ENCODE measurements at places on chromosomes 1 and 21.

GRCh38 chr1:178057912-178058534 lies 35.9 kb upstream of the RASAL2 start:
- peak; percentile 76 for DNase-seq

GRCh38 chr1:83832194-83832593 lies 166.7 kb downstream of the TTLL7 start:
- DNase-seq = no peak

DNA sequence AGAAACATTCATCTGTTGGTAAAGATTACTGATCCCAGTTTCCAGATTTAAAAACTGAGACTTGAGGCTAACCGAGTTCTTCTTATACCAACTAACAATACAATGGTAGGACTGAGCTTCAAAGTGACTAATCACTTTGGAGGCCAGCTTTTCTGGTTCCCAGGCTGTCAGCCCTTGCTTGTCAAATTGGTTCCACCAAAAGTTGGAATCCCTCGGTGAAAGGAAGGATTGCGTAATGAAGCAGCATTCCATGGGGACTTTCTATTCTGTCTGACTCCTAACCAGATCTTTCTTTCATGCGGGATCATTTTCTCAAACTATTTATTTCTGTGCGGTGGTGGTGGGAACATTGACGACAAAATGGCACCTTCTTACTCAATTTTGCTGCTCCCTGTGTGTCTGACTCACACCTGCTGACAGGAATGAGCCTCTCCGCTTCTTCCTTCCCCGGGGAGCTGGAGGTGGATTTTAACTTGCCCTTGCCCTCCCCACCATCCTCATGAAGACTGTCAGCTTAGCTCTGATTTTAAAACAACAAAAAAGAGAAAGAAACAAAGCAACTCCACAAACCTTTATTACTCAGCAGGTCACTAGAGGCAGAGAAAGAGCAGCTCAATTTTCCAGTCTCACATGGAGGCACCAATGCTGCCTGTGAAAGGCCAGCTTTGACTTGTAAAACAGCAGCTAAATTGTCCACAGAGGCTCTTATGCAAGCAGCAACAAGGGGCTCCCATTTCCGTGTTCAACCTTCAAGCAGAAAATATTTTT lies 32.9 kb upstream of the RASAL2 start:
- DNase-seq = peak; percentile 82

- DNase-seq = no peak
Measured at GRCh38 chr21:35153671-35154070, 104.6 kb upstream of the RUNX1 start.

- DNase-seq = peak; percentile 96
Measured at GRCh38 chr1:177209357-177209756, 38.6 kb downstream of the BRINP2 start.

- DNase-seq = peak; percentile 8
Measured at GRCh38 chr21:27631471-27631870, 664.6 kb upstream of the ADAMTS5 start.

GRCh38 chr1:159707472-159708260 lies 6.7 kb downstream of the CRP start:
- no peak for DNase-seq

DNA sequence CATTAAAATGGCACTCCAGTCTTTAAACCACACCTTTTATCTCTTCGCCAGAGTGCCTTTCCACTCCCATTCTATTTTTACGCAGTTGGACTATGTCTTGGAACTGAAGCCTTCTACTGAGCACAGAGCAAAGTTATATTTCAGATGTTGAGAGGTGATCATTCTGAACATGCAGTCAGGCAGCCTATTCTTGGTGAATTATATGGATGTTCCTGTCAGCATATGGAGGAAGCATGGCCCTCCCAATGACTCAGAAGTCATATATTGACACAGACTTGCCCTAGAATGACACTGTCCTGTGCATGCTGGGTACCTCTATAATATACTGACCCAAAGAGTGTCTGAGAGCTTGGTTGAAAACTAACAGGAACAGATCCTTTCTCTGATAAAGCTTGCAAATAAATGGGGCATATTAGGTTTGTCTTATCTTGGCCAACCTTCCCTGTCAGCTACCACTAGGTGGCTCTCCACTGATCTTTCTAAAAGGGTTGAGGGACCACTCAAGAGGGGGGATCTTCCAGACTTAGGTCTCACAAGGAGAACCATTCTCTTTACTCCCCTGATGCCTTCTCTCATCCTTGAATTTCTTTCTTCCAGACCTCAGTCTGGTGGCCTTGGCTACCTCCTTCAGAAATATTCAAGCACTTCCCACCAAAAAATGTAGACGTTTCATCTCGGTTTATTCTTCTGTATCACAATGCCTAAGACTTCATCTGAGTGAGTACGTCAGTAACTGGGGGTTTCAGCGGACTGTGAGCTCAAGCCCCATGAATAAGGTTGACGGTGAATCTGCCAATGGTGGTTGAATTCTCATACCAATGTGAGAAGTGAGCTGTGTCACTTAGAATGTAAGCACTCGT lies 11.8 kb upstream of the ALG14 start:
- DNase-seq = no peak

- DNase-seq = no peak
Measured at GRCh38 chr1:203056516-203056915, 29.3 kb downstream of the MYOG start.

DNA sequence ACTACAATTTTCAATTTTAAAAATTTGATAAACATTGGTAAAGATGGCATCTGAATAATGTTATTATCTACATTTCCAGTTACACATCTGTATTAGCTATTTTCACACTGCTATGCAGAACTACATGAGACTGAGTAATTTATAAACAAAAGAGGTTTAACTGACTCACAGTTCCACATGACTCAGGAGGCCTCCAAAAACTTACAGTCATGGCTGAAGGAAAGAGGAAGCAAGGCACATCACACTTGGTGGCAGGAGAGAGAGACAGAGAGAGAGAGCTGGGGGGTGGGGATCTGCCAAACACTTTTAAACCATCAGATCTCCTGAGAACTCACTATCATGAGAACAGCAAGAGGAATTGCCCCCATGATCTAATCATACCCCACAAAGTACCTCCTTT lies 850.0 kb downstream of the LTN1 start:
- peak; percentile 40 for DNase-seq

DNA sequence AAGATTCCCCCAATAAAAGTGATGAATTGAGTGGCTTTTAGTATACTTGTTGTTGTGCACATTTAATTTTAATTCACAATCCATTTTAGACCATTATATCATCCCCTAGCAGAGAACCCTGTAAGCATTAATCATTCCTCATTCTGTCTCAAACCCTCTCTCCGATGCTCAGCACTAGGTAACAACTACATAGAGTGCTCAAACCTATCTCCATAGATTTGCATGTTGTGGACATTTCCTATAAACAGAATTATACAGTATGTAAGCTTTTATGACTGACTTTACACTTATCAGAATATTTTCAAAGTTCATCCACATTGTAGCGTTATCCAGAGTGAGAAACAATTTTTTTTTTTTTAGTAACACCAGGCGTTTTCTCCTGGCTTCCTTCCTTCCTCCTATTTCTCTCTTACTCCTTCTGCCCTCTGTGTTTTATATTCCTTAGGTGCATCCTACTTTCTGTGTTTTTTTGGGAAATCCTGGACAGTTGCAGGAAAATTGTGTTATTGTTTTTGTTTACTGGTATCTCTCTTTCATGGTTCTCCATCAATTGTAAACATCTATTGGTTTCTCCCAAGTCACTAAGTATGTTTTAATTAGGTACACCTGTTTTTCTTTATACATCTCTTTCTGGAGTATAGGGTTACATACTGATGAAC lies 1528.0 kb upstream of the TPTE start:
- no peak for DNase-seq

- no peak for DNase-seq
Measured at GRCh38 chr1:245671966-245672767, 517.4 kb downstream of the KIF26B start.

GRCh38 chr1:197659171-197659570 lies 116.1 kb downstream of the DENND1B start:
- no peak for DNase-seq

DNA sequence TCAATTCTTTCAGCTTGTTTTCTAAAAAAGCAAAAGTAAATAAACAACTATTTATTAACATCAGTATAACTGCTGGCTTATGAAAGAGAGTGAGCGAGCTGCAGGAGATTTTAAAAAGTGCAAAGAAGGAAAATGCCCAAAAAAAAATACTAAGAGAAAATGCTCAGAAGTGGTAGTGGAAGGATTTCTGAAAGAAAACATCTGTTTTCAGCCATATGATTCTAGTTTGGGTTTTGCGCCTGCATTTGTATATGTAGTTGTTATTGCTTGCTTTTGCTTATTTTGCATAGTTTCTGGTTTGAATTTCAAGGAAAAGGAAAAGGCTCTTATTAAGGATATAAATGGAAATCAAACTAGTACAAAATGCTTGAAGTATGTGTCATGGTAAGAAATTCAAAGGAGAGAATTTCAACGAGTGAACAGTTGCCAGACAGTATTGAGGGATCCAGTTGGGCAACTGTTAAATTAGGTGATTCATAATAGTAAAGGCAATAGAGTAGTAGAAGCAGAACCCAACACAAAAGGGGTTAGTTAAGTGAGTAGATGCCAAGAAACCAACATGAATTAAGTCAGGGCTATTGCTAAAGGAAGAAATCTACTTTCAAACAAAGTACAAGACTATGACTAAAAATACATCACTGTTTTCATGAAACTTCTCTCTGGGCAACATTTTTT lies 1.2 kb downstream of the GBP5 start:
- DNase-seq = peak; percentile 83

DNA sequence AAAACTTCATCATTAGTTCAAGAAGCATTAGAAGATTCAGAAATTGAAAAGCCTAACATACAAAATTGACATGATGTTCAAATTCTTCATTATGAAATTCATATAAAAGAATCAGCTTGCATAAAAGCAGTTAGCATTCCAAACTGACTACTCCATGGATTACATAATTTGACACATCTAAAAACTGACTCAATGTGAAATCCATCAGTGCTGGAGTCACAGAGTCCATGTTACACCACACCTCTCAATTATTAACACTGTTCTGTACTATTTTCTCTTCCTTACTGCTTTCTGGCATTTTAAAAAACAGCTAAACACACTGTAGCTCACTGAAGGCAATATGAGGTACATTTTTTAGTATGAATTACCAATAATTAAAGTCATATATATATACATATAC lies 28.0 kb downstream of the ARHGAP29 start:
- peak; percentile 19 for DNase-seq

DNA sequence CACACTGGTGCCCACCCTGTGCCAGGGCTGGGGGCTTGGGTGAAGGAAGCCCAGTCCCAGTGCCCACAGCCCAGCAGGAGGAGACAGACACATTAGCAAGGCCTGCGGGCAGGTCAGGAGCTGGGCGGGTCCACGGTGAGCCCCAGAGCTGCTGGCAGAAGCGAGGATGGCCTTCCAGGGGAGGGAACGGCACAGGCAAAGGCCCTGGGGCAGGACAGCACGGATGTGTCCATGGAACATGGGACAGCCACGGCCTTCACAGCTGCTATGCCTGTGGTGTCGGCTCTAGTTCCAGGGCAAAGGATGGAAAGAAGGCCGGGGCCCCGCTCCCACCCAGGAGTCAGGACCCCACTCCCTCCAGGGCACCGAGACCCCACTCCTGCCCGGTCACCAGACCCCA lies 165.0 kb upstream of the ARHGEF16 start:
- no peak for DNase-seq

- no peak for DNase-seq
Measured at GRCh38 chr1:175090780-175091179, 23.1 kb downstream of the TNN start.

GRCh38 chr1:115286431-115287205 lies 51.4 kb downstream of the NGF start:
- DNase-seq = no peak

- DNase-seq = no peak
Measured at GRCh38 chr1:201652181-201652580, 113.3 kb downstream of the NAV1 start.

DNA sequence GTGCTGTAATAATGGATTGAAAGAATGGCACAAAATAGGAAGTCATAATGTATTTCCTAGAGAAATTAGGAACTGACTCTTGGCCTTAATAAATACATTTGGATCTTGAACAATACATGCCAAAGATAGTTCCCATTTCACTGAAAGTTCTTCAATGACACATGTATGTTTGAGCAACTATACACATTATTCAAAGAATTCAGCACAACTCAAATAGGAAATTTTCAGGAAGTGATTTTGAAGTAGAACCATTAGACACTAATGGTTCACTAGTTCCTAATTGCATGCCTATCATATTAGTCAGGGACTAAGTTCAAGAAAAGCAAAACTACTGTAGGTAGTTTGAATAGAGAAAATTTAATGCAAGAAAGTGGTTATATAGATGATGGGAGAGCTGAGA lies 404.7 kb downstream of the LMO4 start:
- DNase-seq = no peak

DNA sequence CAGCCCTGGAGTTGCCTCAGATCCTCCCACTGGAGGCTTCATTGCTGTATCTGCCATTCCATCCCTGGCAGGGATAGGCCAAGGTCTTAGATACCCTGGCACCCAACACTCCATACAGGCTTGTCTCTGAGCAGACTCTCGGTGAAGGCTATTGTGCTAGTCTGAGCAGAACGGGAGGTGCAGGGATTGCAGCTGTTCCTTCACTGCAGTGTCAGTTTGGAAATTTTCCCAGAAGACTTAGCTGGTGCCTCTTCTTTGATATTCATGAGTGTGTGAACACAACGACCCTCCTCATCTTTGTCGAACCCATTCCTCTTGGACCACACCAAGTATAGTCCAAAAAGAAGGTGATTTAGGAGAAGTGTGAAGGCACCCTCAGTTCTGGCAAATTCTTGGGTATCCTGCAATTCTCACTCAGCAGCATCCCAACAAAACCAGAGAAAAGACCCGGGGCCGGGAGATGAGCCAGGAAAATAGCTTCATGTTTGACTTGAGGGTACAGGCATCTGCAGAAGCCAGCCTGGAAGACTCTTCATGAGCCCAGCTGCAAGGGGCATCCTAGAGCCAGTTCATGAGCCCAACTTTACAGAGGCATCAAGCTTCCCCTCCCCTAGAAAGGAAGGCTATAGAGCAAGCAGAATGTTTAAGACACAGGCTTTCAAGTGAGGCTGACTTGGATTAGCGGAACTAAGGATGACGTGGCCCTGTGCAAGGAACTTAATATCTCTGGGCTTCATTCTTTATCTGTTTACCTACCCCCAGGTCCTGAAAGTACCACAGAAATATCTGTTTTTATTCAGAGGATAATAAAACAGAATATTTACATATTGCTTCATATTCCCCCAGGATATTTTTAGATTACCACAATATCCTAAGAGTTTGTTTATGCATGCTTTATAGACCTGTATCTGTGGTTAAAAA lies 38.8 kb upstream of the HAO2 start:
- no peak for DNase-seq

- no peak for DNase-seq
Measured at GRCh38 chr1:97108179-97108578, 386.6 kb downstream of the PTBP2 start.
